HT1080 (cell line): ENCODE measurements at places on chromosomes 16 and 17. TPM values are rescaled to one million over a fixed set of nuclear protein-coding genes. Genes with fewer than 3 reads are reported as not detected.

Gene OR4D1
- not detected in 2 replicates for total RNA-seq

Gene CMTM1
- total RNA-seq: 6.5 and 8.7 TPM in 2 replicates

Gene TEDC2
- total RNA-seq: 50.8 and 61.3 TPM in 2 replicates

Gene TMEM98
- total RNA-seq: 19.5 and 23.8 TPM in 2 replicates

Gene ZG16
- not detected in 2 replicates for total RNA-seq

Gene PIGL
- total RNA-seq: 16.0 and 18.6 TPM in 2 replicates

Gene FBXL16
- 2.0 and 4.2 TPM in 2 replicates for total RNA-seq

Gene FSCN2
- 0.37 and 0.40 TPM in 2 replicates for total RNA-seq

Gene C17orf50
- total RNA-seq: not detected in 2 replicates

Gene MT1A
- not detected in 2 replicates for total RNA-seq

Gene SYNGR2
- 49.5 and 62.1 TPM in 2 replicates for total RNA-seq

Gene SLC38A8
- total RNA-seq: not detected in 2 replicates
